Cardiac muscle cell (in vitro differentiated cells and primary cell): ENCODE measurements at places on chromosomes 6 and 20. TPM values are rescaled to one million over a fixed set of nuclear protein-coding genes. Genes with fewer than 3 reads are reported as not detected.
A peak's percentile ranks its signal among the peaks of the same experiment; 100 is the strongest.

PSORS1C1 gene
- not detected in 2 replicates for total RNA-seq

MEP1A gene
- not detected in 2 replicates for total RNA-seq

ARFGAP1 gene
- total RNA-seq: 63.2 and 96.5 TPM in 2 replicates

TRMT11 gene
- total RNA-seq: 30.8 and 68.6 TPM in 2 replicates

- peak; percentile 76 for DNase-seq
Measured at GRCh38 chr6:99522531-99522930, 7.3 kb upstream of the USP45 start.

- DNase-seq: no peak
Measured at GRCh38 chr6:37243816-37244370, 13.7 kb upstream of the TBC1D22B start.

GRCh38 chr20:4052554-4052953 lies 37.2 kb upstream of the RNF24 start:
- DNase-seq: no peak
